GDM1 (cell line): ENCODE measurements at places on chromosomes 1 and 21.
A peak's percentile ranks its signal among the peaks of the same experiment; 100 is the strongest.

DNA sequence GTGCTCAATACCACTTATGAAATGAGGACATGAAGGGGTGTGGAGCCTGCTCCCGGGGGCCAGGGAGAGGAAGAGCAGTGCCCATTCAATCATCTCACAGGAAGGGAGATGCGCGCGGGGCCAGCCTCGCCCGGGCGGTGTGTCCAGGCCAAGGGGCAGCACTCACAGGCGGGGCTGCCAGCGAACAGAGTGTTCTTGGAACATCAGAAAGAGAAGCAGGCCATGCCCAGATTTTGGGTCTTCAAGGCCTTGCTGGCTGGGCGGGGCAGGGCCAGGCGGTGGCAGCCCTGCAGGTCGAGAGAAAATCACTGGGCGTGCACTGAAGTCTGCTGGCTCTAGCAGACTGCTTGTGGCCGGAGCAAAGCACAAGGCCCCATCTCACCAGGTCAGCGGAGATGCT is 168.6 kb downstream of the PRDM16 start:
- no peak for DNase-seq

- DNase-seq: peak; percentile 35
Measured at GRCh38 chr1:27015260-27015659, 2.6 kb upstream of the TENT5B start.

DNA sequence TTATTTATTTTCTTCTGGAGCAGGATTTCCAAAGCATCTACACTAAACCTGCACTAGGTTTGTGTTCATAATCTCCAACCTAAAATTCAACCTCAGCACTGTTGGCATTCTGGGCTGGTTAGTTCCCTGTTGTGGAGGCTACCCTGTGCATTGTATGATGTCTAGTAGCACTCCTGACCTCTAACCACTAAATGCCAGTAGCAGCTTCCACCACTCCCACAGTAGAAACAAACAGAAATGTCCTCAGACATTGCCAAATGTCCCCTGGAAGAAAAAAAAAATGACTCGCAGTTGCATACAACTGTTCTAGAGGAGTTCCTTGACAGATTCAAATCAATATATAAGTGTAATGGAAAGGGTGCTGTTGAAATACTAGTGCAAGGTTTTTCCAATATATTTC is 18.9 kb downstream of the GRIK1 start:
- no peak for DNase-seq

- no peak for DNase-seq
Measured at GRCh38 chr1:55078470-55078869, 39.1 kb downstream of the PCSK9 start.

- no peak for DNase-seq
Measured at GRCh38 chr1:23018661-23019093, 591 bp upstream of the KDM1A start.

GRCh38 chr1:98903726-98904125 is 100.9 kb downstream of the PLPPR5 start:
- DNase-seq: no peak
